ENCODE measurements at places on chromosomes 13 and 19.

GRCh38 chr19:47414469-47414868 lies 4.9 kb downstream of the MEIS3 start:
- no peak for DNase-seq

GRCh38 chr13:109707742-109708617 lies 78.4 kb downstream of the IRS2 start:
- DNase-seq: no peak

DNA sequence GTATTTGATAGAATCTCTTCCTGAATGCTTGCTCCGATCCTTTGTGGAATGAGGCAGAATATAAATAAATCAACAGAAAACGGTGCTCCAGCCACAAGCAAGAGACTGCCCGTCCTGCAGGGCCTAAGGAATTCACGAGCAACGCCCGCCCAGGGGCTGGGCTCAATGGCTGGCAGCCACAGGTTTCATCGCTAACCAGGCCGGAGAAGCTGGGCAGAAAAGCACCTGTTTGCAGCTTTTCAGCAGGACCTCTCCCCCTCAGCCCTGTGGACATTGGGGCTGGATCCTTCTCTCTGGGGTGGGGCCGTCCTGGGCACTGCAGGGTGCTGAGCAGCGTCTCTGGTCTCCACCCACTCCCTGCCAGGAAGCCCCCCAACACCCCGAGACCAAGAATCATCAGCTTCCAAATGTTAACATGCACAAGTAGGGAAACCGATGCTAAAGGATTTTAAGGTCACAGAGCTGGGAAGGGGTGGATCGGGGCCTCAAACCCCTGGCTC lies 102.5 kb downstream of the GADD45B start:
- no peak for DNase-seq

- DNase-seq: no peak
These were observed 5.8 kb downstream of the ZNF780A start for GRCh38 chr19:40084948-40085347.

- DNase-seq: no peak
These were observed 90.9 kb downstream of the SIPA1L3 start for GRCh38 chr19:37997911-37998344.

DNA sequence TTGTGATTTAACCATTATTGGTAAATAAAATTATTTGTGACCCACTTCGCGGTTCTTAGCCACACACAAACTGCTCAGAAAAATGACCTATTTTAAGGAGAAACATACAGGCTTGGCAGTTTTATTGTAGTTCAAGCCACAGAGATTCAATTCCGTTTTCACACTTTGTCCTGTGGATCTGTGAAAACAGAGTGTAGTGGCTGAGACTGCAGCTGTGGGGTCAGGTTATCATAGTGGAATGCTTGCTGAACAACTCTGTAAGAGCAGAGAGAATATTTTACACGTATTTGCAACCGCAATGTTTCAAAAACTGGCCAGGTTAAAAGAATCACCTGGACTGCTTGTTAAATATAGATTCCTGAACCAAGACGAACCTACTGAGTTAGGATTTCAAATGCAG lies 292.5 kb downstream of the GPC5 start:
- DNase-seq: no peak

DNA sequence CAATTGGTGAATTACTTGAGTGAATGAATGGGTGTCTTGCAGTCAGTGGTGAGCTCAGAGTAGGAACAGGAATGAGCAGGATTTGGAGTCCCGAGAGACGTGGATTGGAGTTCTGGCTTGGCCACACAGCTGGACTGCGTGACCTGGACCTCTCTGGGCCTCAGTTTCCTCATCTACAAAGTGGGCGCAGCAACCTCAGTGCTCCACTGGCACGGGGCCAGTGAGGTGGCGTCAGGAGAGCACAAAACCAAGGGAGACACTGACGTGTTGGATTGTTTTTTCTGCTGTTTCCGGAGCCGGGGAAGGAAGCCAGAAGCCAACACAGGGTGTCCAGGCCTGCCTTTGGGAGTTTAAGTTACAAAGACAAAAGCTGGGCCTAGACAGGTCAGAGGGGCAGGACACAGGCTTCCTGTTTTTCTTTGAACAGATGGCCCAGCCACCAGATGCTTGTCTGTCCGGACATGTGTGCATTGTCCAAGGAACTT lies 6.5 kb upstream of the DOCK6 start:
- DNase-seq: no peak

DNA sequence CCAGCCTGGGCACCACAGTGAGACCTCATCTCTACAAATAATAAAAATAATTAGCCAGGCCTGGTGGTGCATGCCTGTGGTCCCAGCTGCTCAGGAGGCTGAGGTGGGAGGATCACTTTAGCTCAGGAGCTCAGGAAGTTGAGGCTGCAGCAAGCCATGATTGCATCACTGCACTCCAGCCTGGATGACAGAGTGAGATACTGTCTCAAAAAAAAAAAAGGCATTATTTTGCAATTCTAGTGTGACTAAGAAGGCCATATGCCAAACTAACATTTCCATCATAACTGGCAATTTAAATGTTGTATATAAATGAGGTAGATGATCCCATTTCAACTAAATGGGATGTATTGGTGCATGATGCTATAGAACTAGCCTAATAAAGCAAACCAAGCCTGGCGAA lies 632.8 kb upstream of the KLF12 start:
- no peak for DNase-seq

DNA sequence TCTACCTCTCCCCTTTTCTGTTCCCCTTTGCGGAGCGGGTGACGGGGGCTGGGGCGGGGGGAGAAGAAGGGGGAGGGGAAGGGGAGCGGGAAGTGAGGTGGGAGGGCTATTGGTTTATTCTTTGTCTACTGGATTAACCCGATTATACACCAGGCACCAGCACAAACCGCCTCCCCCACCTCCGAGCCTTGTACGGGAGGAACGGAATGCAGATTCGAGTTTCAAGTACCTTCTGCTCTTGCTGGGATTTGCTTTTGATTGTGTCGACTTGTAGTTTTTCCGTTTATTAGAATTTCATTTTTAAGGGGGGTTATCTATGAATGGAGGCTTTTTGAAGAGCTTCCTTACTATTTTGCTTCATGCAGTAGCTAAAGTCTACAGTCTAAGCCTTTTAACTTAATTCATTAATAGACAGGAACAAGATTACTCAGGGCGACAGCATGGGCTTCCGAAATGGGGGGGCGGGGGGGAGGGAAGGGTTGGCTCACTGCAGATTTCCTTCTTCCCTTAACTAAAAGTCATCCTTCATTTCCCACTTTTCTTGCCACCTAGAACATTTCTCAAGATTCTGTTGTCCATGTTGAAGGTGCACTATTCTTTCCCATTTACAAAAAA lies 937 bp upstream of the SPRY2 start:
- no peak for DNase-seq

- DNase-seq: no peak
These were observed 1110.0 kb upstream of the PCDH20 start for GRCh38 chr13:62525652-62526051.

- no peak for DNase-seq
These were observed 142.3 kb upstream of the ARGLU1 start for GRCh38 chr13:106710266-106710665.

DNA sequence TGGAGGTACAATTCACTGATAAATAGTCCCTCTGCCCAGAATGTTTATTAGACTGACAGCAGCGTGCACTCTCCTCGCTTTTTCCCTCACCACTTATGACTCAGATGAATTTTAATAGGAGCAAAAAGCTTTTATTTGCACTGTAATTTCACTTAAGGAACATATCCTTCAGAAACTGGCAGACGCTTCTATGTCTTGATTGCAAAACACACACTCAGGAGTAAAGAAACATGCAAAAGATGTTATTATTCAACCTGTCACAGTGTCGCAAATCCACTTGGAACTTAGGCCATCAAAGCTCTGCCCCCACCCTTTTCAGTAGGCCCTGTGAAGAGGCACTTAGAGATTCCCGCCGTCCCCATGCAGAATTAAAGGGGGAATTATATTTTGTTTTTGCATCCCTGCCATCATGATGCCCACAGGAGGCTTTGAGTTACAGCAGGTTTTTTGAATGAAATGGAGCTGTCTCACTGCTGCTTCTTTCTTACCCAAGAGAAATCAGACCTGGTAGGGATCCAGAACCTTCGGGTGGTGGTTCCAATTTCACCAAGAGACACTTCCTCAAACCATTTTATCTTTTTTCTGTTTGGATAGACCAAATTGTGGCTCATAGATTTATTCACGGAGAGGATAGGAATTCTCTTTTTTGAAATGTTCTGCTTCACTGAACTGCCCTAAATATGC lies 74.5 kb downstream of the GGACT start:
- no peak for DNase-seq

- DNase-seq: no peak
These were observed 765.4 kb upstream of the SPRY2 start for GRCh38 chr13:81106348-81106747.
